ENCODE measurements at places on chromosomes 4 and X. TPM values are rescaled to one million over a fixed set of nuclear protein-coding genes. Genes with fewer than 3 reads are reported as not detected.

ZFP92 gene
- total RNA-seq, result 0.08 TPM

GRCh38 chrX:107135049-107135964, 16.7 kb upstream of the RBM41 start:
- DNase-seq, result peak; percentile 75

DNA sequence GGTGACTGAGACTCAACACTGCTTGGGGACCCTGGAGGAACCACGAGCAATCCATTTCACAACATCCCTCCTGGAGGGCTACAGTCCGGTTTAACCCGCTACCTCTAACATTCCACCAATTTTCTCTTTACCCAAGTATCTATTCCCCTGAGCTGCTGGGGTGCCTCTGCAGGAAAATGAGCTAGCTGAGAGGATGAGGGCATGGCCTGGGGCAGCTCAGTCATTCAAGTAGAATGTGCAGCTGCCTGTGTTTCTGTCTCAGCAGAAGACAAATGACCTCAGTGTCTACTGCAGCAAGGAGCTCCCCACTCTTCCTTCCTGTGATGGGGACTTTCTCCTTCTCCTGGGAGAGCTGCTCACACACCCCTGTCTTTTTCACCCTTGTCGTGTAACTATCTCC, 120.8 kb downstream of the ZNF518B start:
- peak; percentile 12 for DNase-seq

CCDC110 gene
- total RNA-seq, result 4.2 TPM

S100G gene
- total RNA-seq, result not detected

- DNase-seq, result peak; percentile 80
Measured at GRCh38 chr4:37803348-37803973, 23.0 kb upstream of the PGM2 start.

NDNF gene
- total RNA-seq, result 0.36 TPM

DNA sequence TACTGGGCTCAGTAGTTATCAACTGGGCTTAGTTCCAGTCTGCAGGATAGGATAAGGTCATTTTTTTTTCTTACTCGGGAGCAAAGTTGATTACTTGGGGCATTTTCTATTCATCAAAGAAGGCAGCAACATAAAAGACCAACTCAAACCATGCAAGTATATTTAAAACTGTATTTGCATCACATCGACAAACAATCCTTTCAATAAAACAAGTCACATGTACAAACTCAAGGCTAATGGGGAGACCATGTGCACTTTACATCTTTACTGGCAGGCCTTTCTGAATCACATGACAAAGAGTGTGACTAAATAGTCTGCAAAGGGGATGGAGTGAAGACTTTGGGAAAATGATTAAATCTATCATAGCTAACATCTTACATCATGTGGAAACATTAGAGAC, 610.4 kb upstream of the BOD1L1 start:
- no peak for DNase-seq

DNA sequence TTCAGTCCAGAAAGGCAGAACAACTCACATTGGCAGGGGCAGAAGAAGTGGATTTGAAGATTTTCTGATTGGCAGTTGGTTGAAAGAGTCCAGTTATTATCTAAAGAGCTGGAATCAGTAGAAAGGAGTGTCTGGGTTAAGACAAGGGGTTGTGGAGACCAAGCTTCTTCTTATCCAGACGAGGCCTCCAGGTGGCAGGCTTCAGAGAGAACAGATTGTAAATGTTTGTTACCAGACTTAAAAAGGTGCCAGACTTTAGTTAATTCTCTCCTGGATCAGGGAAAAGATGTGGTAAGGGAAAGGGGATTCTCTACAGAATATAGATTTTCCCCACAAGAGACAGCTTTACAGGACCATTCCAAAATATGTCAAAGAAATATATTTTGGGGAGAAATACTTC, 36.7 kb upstream of the TLR3 start:
- DNase-seq, result peak; percentile 17

- DNase-seq, result no peak
Measured at GRCh38 chr4:189117426-189117825, 823.2 kb upstream of the FRG1 start.

DNA sequence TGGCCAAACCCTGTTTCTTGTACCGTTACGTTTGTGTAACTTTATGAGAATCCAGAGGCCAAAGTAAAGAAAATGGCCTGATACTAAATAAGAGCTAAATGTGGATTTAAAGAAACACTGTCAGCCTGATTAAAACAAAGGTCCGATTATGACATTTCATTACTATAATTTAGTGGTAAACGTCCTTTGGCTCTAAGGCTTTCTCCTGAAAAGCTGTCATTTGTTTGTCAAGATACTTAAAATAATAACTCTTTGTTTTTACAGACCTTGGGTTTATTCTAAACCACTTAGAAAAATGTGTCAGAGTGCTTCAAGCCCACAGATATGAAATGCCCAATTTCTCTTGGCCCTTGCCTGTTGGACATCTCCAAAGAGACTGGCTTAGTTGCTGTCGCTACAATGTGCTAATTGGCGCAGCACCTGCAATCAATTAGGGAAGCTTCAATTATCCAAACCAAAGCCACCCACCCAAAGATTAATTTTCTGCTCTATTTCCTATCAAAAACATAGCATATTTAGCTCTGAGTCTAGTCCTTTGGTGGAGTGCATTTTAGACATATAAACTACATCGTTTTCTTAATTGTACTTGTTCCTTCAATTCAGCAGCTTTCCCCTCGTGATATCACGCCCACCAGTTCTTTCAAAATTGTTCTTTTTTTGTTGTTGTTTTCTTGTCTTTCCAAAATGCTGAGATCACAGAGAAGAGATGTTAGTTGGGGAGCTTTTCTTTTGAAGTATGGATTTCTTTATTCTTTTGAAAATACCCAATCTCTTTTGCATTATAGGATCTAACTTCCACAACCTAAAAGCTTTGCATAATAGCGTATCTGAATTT, 13.6 kb downstream of the SMIM20 start:
- no peak for DNase-seq

DNA sequence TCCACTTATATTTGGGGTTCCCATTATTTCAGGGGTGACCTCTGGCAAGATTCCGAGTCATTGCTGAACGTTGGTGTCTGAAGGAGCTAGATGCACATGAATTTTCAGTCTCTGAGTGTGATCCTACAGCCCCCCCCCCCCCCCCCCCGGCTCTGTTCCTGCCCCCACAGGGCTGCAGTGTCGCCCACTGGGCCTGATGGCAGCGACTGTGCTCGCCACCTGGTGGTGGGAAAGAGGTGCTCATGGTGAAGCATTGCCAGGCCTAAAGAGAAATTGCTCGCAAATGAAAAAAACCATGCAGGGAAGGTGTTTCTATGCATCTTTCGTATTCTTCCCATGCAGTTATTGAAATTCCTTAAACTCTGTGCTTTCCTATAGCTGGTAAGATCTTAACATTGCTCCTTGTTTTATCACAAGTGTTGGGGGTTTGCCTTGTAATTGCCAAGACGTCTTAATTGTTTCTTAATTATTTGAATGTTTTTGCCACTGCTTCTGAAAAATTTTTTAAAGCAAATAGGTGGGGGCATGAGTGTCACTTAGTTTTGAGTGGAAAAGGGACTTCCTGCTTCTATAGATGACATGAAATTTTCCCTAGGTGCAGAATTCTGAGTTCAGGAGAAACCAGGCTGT, 63.2 kb downstream of the CLDN22 start:
- peak; percentile 58 for DNase-seq

DNA sequence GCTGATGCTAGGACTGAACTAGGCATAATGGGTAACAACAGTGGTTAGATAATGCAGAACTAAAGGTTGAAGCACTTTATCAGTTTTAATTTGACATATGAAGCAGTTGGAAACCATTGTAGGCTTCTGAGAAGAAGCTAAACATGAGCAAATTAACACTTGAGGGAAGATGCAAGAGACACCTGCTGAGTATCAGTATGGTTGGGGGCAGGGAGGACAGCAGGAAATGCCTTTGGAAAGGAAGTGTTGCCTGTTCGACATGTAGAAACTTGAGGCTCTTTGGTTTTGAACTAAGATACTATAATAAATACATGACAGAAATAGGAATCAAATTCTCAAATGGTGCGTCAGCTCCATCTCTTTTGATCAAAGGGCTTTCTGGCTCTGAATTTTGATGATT, 115.6 kb downstream of the FHIP1A start:
- no peak for DNase-seq

CYP2U1 gene
- 17.3 TPM for total RNA-seq

AVPR2 gene
- total RNA-seq, result not detected

SPANXN4 gene
- not detected for total RNA-seq

CFI gene
- total RNA-seq, result 201 TPM

- DNase-seq, result no peak
Measured at GRCh38 chr4:181853881-181854511, 389.2 kb upstream of the TENM3 start.

CD99L2 gene
- total RNA-seq, result 71.1 TPM

DNA sequence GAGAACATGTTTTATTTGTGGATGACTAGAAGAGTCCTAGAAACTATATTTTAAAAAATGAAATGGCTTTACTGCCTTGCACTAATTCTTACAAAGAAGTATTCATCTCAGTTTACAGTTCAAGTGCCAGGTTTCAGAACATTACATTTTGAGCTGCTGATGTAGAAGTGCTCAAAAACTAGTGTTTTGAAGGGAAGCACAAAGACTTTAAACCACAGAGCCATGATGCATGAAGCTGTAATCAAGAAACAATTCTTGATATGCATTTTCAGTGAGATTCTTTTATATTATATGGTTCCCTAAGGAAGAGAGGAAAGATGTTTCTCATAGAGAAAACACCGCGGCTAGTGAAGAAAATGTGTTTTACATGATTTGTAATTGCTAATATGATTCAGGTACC, 1163.0 kb downstream of the RAPGEF2 start:
- no peak for DNase-seq

- DNase-seq, result peak; percentile 13
Measured at GRCh38 chr4:167966143-167966542, 126.2 kb upstream of the ANXA10 start.

DNA sequence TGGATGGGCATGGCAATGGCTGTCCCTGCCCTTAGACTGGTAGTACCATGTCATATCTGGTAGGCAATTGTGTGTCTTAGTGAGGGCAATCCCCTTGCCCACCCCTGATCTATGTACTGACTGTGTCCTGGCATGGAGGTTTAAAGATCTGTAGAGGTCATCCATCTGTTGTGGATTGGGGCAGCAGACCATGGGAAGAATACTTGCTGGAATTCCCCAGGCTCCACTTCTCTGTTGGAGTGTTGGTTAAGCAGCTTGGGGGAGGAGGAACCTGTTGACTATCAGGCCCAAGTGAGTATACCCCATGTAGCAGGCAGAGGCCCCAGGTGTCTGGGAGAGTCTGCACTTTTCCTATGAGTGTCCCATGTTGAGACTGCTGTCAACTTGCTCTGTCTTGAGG, 246.7 kb upstream of the DIPK2B start:
- no peak for DNase-seq

ARSJ gene
- 12.4 TPM for total RNA-seq

- peak; percentile 1 for DNase-seq
Measured at GRCh38 chr4:114598191-114599121, at the start of gene UGT8. UGT8 (plus strand) TSS chr4:114598807; CDS start chr4:114622881, 24,074 bp downstream.

All from fibroblast of the aortic adventitia (primary cell).